ENCODE measurements at places on chromosomes 4 and X.
A peak's percentile ranks its signal among the peaks of the same experiment; 100 is the strongest.

DNA sequence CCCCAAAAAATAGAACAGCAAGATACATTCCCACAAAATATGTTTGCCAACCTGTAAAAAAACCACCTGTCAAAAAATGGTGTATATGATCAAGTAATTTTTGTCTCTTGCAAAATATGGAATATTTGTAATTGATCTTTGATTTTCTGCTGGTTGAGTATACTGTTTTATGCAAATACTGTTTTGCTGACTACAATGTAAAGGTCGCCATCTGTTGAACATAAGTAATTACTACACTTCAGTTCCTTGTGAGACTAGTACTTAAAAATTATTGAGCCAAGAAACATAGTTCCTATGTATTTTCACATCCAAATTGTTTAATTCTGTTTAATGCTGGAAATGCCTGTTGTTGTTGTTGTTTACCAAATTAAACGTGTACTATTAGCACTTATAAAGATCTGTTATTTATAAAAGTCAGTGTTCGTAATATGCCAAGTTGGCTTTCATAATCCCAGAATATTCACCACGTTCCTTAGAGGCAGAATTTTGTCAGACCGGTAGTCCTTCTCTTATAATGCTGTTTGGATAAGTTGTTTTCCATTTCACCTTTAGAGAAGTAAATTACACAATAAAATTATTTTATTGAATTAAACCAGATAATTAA, 144.2 kb downstream of the PDLIM5 start:
- DNase-seq = peak; percentile 76

- DNase-seq = no peak
Observed at GRCh38 chr4:147151763-147152162, 206.1 kb upstream of the TTC29 start.

GRCh38 chr4:89217604-89218003, 90.0 kb downstream of the GPRIN3 start:
- DNase-seq = no peak

DNA sequence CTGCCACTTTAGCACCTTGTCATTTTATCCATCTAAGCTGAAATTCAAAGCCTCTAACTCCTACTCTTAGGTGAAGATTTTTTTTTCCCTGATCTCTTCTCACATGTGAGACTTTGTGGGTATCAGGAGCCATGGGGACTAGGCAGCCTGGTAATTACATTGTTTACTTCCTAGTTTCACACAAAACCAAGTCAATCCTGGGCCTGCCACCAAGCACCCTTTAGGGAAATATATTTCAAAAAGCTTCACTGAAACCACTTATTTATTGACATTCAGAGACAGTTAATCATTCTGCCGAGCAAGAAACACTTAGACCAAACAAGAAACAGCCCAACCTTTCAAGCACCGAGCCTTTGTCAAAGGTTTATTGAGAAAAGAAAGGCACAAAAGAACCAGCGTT, 200.0 kb downstream of the RELL1 start:
- DNase-seq = no peak

DNA sequence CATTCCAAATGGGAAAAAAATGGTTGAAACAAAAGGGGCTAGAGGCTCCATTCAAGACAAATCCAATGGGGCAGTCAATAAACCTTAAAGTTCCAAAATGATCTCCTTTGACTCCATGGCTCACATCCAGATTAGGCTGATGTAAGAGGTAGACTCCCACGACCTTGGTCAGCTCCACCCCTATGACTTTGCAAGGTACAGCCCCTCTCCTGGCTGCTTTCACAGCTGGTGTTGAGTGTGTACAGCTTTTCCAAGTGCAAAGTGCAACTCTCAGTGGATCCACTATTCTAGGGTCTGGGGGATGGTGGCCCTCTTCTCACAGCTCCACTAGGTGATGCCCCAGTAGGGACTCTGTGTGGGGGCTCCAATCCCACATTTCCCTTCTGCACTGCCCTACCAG, 21.5 kb downstream of the SULT1B1 start:
- DNase-seq = no peak

DNA sequence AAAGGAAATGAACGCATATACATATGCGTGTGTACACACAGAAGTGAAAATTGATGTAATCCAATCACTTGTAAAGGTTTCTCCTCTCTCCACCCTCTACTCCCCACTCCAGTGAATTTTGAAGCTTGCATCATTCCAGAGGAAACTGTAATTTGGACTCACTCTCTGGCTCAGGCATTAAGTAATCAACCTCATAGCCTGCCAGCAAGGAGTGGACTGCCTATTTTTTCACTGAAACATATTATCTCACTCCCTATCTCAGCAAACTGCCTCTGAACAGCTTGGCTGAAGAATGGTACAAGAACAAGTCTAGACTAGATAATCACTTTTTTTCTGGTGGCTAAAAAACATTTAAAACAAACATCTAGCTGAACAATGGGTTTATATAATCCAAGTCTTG, 124.2 kb downstream of the C4orf51 start:
- peak; percentile 91 for DNase-seq

DNA sequence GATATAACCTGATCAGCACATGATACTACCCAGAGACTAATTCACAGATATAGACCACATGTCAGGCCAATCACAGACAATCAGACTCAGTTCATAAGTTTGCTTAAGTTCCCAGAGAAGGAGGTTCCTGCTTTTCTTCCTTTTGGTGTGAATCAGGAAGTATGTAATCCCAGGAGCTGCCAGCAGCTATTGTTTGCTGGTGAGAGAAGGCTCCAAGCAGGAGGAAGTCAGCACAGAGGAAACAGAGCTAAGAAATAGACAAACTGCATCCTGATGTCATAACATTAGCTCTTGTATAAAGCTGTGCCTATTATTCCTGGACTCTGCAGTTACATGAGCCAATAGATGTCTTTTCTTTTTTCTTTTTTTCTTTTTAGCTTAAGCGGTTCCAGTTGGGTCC, 50.9 kb downstream of the UCHL1 start:
- no peak for DNase-seq

DNA sequence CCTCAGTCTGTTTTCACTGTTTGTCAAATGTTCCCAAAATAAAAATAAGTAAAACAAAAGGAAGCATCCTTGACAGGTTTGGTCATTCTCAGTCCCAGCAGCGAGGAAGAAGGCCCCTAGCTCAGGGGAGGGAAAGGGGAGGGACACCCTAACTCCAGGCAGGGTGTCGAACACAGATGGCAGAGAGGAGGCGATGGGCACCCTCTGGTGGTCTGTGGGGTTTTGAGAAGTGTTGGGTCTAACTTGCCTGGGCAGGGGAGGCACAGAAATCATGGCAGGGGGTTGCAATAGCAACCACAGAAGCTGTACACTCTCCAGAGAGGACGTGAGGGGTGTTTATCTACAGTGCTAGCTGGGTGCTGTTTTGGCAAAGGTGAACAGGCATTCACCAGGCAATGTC, 229.8 kb upstream of the SFRP2 start:
- DNase-seq = no peak

DNA sequence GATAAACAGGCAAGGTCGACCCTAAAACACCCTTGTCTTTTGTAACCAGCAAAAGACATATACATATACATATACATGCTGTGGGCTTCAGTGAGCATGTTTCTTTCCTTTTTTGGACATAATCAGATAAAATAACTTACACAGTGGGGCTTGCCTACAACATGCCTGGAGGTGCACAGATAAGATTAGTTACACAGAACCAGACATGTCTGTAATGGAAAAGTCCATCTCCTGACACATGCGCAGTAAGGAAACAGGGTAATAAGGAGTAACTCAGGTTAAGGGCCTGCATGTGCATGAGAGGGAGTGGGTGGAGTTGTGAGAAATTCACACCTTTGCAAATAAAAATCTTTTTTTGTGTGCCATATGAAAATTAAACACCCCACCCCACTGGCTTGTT, 3.4 kb downstream of the UGT2A1 start:
- DNase-seq = no peak

DNA sequence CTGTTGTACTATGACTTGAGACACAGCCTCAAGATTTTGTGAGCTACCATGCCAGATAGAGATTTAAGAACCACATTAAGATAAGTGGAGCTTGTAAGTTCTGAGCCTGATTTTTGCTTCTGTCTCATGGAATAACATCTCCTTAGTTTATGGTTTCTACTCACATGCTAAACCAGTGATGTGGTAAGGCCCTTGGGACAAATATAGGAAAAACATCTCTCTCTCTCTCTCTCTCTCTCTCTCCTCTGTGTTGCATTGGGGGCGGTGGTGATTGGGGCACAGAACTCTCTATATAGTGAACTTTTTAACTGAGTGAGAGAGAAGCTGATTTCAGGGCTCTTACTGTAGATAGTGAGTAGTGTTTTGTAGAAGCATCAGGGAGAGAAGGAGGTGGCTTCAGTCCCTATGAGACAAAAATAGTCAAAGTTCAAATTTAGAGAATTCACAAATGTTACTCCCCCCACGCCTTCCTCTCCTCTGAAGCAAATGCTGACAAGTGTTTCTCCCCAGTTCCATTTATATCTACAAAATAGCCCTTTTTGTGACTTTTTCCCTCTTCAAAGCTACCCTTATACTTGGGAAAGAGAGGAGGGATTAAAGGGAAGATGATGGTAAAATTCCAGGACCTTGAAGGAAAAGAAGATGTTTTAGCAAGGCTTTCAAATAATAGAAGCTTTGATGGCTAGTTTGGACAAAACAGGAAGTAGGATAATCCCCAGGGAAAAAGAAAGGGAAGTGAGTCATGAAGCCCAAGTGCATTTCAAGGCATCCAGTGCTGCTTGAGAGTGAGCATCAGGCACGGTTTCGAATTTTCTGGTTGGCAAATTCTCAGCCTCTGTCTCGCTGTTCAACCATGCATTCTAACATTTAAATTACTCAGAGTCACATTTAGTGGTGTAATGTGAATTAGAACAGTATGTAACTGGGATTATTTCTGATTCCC, 134.3 kb upstream of the AP1S2 start:
- peak; percentile 85 for DNase-seq

DNA sequence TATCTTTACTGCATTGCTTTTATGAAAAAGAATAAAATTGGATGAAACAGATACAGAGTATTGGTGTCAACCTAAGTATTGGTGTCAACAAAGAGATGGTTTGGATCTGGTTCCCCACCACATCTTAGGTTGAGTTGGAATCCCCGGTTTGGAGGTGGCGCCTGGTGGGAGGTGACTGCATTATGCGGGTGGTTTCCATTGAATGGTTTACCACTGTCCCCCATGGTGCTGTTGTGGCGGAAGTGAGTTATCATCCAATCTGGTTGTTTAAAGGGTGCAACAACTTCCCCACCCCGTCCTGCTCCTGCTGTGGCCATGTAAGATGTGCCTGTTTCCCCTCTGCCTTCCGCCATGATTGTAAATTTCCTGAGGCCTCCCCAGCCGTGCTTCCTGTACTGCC, 52.8 kb upstream of the CD99 start:
- DNase-seq = no peak

GRCh38 chr4:84279678-84280077, 219.4 kb downstream of the NKX6-1 start:
- DNase-seq = no peak

DNA sequence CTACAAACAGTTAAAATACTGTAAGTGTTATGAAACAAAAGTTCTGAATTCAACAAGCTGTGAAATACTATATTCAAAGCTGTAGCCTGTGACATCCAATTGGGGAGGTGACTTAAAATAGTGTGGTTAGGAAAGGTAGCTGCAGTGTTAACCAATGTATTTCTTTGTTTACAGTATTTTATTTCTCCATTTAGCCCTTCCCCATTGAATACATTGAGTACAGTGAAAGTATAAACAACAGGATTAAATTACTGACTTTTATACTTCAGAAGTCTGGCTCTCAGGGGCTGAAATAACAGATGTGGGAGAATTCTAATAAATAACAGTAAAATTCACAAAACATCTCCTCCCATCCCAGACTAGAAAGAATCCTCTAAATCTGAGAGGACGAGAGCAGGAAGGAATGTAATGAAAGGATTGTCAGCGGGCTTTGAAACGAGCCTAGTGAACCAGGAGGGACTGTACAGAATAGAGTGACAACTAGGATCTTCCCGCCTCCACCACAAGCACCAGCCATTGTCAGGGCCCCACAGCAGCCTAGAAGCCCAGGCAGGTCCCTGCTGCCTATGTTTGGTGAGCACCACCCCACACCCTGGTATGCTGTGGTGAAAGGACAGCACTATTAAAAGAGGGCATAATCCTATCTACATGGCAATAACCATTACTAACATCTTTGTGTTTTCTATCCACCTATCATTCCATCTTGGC, 73.7 kb downstream of the SPCS3 start:
- DNase-seq = no peak

GRCh38 chrX:74343343-74344279, 39.6 kb downstream of the ZCCHC13 start:
- DNase-seq = peak; percentile 98

DNA sequence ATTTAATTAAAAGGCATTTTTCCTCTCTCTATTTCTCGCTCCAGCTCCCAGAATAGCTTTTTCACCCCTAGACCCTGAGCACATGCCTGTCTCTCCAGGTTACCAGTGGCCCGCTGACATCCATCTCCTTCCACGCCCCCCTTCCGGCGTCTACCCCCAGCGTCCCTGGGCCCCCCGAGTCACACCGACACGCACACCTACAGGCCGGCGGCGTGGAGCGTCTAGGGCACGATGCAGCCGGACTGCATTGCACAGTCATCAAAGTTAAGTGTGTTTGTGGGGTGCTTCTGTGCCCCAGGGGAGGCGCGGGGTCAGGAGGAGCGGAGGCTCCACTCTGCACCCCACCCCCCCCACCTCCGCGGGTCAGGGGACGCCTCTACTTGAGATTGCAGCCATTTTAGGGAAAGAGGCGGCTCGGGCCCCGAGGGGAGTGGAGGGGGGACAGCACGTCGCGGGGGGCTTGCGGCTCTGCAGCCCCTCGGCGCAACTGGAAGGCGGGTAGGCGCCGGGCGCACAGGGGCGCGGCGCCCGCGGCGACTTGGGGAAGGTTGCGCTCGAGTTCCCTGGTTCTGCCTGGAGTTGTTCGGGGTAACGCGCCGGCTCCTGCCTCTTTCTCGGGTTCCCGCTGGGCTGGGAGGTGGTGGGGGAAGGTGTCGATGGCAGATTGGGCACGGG, 112.7 kb downstream of the DHX15 start:
- no peak for DNase-seq
